Activated naive CD8-positive, alpha-beta T cell treated with anti-CD3 and anti-CD28 coated beads, Interleukin-2, amount 50 U/mL, for 16 hours (primary cell): ENCODE measurements at places on chromosomes 6 and 20.

DNA sequence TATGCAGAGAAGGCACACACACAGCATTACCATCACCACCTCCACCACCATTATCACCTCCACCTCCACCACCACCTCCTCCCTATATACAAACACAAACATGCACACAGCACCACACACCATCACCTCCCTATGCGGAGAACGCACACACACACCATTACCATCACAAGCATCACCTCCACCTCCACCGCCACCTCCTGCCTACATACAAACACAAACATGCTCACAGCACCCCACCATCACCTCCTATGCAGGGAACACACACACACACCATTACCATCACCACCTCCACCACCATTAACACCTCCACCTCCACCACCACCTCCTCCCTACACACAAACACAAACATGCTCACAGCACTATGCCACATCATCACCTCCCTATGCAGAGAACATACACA lies 236.5 kb upstream of the AFDN start:
- no peak for DNase-seq

DNA sequence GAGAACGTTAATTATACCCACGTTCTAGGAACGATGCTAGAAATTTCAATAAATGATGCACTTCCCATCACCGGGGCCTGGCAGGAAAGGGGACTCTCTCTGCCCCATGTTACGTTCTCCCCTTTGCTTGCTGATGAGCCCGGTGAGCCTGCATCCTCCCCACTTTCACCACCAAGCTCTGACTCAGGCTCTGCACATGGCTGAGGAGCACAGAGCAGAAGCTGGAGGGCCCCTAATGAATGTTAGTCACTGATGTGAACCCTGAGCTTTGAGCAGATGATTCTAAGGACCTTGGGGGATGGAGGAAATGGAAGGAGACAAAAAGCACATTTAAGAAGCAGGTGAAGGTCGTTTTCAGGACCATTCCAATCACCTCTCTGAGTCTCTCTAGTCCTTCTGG lies 468.2 kb upstream of the ARID1B start:
- DNase-seq = no peak

- no peak for DNase-seq
These were observed 10.2 kb downstream of the PKIB start for GRCh38 chr6:122620428-122620827.

GRCh38 chr6:132952031-132952867 lies 137.9 kb downstream of the RPS12 start:
- DNase-seq = no peak

GRCh38 chr20:63855363-63856097 lies 5.8 kb upstream of the ABHD16B start:
- no peak for DNase-seq

DNA sequence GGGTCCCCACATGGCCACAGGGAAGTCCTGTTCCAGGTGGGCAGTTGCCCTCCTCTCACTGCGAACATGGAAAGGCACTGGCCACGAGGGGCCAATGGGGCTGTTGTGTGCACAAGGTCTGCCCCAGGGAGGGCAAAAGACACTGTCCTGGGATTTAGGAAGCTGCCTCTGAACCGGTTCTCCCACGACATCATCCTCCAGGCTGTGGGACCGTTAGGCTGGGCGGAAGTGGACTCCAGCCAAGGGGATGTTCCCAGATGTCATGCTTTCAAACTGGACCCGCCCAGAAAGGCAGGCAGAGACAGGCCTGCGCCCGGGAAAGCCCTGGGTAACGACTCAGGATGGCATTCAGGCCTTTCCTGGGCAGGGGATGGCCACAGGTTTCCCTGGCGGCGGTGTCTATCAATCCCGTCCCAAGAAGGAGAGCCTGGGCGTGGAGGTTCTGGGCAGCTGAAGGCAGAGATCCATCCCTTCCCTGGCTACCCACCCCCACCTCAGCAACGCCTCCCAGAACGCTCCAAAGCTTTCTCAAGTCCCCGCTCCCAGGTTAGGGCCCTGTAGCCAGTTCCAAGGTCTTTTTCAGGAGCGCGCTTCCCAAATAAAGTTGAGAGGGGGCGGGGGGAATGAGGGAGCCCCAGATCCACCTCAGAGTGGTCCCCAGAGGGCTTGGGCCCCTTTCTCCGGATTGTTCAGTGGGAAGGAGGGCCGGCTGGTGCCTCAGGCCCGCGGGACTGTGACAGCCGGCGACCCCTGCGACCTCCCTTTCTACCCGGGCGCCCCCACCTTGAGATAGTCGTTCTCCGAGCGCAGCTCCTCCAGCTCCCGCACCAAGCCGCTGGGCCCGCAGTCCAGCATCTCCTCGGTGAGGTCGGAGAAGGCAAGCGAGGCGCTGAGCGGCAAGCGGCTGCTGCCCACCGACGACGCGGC lies 13.8 kb upstream of the TLDC2 start:
- no peak for DNase-seq

GRCh38 chr20:48531505-48531904 lies 296.3 kb downstream of the PREX1 start:
- no peak for DNase-seq

GRCh38 chr6:127816643-127817042 lies 84.2 kb downstream of the THEMIS start:
- no peak for DNase-seq

- DNase-seq = no peak
These were observed 31.6 kb upstream of the MRPS10 start for GRCh38 chr6:42249279-42249678.

GRCh38 chr6:72246926-72247325 lies 360.6 kb downstream of the RIMS1 start:
- DNase-seq = no peak
